Stimulated activated CD4-positive, alpha-beta T cell treated with anti-CD3 and anti-CD28 coated beads, TNF-alpha, amount 100 ng/mL, for 48 hours (primary cell): ENCODE measurements at places on chromosomes 2 and 18.

- no peak for DNase-seq
Measured at GRCh38 chr2:171134624-171135230, 26.0 kb downstream of the TLK1 start.

GRCh38 chr18:70256994-70257393 is 31.9 kb upstream of the SOCS6 start:
- DNase-seq = no peak

DNA sequence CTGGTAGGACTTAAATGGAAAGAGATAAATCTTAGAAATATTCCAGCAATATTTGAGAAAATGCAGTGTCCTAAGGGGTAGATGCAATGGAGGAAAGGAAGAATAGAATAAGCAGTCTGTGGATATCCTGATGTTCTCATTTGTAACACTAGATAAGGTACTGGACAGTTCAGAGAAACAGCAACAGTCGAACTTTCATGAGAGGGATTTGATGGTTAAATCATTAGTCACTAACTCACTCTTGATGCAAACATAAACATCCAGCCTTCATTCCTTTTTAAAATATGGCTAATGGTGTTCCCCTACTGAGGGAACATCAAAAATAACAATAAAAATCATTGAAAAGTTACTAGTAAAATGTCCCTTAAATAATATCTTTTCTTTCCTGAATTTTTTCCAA is 211.4 kb upstream of the SLC39A10 start:
- no peak for DNase-seq

DNA sequence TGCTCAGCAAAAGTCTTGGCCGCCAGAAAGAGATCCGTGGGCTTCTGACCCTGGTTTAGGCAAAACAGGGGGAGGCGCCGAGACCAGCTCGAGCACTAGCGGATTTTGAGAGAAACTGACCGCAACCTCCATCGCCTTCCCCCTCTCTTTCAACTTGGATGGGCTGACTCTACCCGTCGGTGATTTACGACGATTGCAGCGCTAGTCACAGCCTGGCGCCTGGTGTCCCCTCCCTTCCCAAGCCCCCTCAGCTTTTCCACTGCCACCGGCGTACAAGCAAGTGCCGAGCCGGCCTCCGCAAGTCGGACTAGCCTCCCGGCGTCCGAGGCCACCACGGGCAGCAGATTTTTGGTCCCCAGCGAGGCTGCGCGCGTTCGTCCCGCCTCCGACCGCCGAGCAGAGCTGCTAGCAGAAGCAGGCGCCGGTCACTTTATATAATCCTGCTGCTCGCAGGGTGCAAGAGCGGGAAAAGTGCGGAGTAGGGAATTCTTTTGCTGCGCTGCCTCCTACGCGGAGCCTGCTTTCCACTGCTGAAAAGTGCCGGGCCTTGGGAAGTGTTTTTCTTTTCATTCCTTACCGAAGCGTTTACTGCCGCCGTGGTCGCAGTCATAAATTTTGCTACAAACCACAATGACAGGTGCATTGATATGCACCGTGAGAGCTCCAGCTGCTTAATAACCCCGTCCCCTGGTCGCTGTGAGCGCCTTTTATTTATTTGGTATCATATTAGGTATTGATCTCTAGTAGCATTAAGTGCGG is 7.7 kb downstream of the HOXD3 start:
- DNase-seq = no peak

DNA sequence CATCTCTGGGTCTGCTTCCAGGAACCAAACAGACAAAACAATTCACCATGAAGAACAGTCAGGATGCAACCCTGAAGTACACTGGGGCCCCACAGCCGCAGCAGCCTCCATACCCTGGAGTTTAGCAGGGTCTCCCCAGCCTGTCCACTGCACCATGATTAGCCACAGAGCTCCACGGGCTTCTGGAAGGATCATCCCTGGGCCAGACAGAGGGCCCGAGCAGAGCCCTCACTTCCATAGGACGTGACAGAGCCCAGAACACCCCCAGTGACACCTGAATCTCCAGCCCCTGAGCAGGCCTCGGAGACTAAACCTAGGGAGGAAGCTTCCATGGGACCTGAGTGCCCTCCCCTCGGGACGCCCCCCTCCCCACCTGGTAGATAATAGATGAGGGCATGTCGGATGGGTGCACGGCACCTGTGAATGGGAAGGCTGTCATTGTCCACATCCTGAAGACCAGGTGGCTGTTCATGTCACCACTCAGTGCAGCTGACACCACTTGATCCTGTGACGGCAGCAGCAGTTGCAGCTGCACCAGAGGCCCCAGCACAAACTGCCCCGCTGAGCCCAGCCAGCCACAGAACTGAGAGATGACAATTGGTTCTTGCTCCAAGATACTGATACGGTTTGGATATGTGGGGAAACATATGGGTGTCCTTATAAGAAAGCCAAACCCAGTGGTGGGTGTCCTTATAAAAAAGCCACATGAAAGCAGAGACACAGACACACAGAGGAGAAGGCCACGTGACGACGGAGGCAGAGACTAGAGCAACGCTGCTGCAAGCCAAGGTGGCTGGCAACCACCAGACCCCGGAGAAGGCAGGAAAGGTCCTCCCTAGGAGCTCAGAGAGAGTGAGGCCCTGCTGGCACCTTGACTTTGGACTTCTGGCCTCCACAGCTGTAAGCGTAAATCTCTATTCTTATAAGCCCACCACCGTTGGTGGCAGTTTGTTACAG is 23.2 kb downstream of the KIF1A start:
- DNase-seq = no peak

DNA sequence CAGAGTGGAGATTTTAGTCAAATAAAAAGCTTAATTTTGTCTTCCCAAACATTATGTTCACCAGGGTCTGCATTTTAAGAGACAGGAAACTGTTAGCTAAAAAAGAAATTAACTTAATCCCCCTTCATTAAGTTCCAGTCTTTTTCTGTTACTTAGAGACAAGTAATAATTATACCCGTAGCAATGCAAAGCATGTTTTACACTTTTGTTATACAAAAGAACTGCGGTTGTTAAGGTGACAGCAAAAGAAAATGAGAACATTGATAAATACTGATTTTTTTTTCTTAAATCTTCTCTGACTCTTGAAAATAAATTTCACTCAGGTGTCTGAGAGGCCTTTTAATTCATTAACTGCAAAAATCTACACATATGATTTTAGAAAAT is 101.4 kb downstream of the MEIS1 start:
- no peak for DNase-seq

DNA sequence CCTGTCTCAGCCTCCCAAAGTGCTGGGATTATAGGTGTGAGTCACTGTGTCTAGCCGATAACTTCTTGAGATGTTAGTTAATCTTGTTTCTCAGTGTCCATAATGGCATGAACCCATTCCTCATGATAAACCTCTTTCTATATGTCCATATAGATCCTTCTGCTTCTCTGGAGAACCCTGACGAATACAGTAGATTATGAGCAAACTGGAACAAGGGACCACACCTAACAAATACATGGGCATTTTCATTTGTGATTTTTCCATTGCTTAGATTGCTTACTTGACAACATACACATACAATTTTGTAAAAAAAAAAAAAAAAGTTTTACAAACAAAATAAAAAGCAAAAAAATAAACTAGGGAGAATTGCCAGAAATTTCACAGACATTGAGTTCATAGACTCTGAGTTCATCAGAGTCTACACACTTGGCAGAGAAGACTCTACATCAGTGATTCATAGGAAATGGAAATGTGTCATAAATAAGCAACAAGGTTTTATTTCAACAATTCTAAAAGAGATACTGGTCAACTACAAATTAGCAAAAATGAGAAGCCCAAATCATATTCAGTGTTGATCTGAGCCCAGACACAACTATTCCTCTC is 96.7 kb downstream of the GALR1 start:
- DNase-seq = no peak

- DNase-seq = no peak
Measured at GRCh38 chr18:75173125-75173432, 35.9 kb downstream of the PTGR3 start.

DNA sequence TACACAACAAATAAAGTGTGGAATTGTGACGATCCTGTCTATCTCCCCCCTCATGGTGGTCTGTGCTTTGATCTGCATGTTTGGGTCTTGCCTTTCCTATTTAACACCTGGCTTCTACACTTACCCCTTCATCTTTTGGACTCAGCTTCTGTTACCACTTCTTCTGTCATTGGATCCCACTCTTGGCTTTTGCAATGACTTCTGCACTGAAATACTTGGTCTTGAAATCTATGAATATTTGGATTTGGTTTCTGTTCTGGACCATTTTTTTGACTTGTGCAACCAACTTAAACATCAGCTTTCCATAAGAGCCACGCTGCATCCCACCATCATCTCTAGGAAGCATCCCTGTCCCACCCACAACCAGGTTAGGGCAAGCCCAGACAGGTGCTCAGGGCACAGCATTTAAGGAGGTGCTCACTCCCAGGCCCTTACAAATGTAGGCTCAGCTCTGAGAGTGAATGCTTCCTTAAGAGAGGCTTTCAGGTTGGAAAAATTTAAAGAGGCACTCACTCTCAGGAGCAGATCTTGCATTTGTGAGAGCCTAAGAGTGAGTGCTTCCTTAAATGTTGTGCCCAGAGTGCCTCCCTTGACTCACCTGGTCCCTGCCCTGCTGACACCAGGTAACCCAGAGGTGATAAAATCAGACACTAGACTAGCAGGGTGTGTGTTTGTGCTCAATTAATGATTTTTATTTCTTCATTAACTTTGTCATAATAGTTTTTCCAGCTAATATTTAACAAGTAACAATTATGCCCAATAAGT is 124.5 kb upstream of the SH3BP4 start:
- DNase-seq = no peak

- DNase-seq = no peak
Measured at GRCh38 chr2:129936334-129936934, 43.0 kb upstream of the RAB6C start.

DNA sequence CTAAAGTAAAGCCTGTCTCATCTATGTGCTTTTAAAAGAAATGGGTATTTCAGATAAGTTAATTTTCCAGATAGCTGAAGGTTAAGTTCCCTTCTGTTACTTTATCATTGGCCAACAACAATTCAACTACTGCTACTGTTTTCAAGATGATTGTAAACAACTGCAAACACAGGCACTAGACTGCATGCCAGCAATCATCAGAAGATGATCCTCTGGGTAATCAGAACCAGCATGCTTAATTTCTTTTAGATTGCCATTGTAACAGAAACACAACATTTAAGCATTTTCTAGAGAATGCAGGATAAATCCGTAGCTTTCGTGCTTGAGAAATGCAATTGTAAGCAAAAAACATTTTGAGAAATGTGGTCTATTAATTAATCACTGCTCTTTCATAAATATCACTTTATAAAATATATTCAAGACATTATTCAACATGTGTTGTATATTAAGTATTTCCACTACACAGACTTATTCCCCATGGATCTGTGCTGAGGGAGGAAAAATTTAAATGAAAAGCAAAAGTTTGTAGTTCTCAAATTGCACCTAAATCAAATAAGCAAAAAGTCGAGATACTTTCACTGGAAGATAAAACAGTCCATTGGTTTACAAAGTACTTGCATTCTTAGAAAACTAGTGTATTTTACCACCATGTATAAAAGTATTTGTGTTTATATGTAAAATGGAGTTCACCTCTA is 133.7 kb downstream of the ATL2 start:
- DNase-seq = no peak

DNA sequence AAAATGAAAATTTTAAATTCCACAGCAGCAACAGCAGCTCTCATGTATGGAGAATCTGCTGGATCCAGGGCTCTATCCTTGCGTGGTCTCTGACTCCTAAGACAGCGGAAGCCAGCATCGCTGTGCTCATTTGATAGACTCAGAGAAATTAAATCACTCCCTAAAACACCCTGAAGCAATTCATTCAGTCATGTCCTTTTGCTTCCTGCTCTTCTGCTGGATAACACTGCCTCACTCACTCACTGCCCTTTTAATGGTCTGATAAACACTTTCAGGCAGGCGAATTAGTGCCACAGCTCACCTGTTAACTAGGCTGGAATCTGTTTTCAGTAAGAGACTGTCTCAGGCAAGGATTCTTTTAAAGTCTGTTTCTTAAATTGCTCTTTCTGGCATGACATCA is 10.0 kb downstream of the WIPF1 start:
- no peak for DNase-seq

GRCh38 chr18:62790871-62791772 is 75.8 kb downstream of the PHLPP1 start:
- DNase-seq = no peak
